ENCODE measurements at places on chromosomes 7 and 10. TPM values are rescaled to one million over a fixed set of nuclear protein-coding genes. Genes with fewer than 3 reads are reported as not detected.

DNA sequence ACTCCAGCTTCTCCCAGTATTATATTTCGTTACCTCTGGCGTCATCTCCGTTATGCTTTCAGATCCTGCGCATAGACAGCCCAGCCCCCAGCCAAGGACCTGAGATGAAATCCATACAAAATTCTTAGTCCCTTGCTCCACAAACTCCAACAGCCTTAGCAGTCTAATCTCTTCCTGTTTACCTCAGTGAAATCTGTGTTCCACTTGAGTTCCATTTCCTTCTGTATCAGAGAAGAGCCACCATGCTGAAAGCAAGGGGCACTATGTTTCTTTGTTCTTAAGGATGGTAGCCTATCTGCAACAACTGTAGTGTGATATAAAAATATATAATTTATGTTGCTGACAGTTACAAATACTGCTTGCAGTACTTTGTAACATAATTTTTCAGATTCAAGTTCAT, 59.8 kb downstream of the PTEN start:
- peaks cover 3% of the 10 kb centered on the region for H3K27me3 ChIP-seq
- DNase-seq, result no peak
- peak overlapping the region; percentile 12 for H3K27ac ChIP-seq
- H3K4me3 ChIP-seq, result no peak overlapping the region
- H3K4me1 ChIP-seq, result peaks cover 77% of the 10 kb centered on the region

DNA sequence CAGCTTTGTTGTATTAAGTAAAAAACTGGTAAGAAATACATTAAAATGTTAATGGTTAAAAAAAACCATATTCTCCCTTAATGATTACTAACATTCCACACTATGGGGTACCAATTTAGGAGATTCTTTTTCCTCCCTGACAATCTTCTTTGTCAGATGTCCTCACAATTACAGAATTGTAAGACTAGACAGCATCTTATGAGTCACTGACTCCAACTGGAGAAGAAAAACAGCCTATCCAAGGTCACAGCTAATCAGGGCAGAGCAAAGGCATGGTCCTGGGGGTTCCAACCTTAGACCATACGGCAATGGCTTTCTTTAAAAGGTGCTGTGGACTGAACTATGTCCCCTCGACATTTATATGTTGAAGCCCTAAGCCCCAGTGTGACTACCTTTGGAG, 127.6 kb downstream of the DLG5 start:
- H3K27me3 ChIP-seq, result no peaks in the 10 kb centered on the region
- peak overlapping the region; percentile 34 for H3K27ac ChIP-seq
- peaks cover 31% of the 10 kb centered on the region for H3K36me3 ChIP-seq
- H3K4me1 ChIP-seq, result peaks cover 37% of the 10 kb centered on the region

DNA sequence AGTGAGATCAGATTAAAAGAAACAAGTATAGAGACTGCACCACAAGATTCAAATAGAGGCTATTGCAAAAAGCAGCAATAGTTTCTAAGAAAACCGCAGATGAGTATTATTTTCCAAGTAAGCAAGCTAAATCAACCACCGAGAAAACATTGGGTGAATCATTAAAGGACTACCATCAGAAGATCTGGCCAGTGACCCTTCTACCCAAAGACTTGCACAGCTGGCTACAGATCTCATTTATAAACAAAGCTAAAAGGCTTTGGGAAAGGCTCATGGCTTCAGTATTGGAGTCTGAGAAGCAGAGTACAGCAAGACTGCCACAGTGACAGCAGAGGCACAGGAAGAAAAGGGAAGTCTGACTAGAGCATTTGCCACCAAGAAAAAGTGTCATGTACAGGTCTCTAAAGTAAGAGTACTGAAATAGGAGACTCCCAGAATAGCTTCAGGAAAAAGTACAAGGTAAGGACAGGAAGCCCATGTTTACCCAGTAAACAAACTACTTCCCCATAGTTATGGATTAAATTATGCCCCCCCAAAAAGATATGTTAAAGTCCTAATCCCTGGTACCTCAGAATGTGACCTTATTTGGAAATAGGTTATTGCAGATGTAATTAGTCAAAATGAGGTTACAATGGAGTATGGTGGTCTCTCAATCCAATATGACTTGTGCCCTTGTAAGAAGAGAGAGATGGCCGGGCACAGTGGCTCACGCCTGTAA, 19.0 kb downstream of the STEAP1 start:
- peaks cover 38% of the 10 kb centered on the region for H3K4me1 ChIP-seq
- no peaks in the 10 kb centered on the region for H3K27me3 ChIP-seq
- peak overlapping the region; percentile 9 for H3K27ac ChIP-seq
- peaks cover 16% of the 10 kb centered on the region for H3K36me3 ChIP-seq

Gene AGAP6
- 5.3 TPM for total RNA-seq

Gene CLDN4
- 0.32 TPM for total RNA-seq

Gene GRID2IP
- not detected for total RNA-seq

Gene ZNF727
- not detected for total RNA-seq
